ENCODE measurements at places on chromosomes 12 and 14.

DNA sequence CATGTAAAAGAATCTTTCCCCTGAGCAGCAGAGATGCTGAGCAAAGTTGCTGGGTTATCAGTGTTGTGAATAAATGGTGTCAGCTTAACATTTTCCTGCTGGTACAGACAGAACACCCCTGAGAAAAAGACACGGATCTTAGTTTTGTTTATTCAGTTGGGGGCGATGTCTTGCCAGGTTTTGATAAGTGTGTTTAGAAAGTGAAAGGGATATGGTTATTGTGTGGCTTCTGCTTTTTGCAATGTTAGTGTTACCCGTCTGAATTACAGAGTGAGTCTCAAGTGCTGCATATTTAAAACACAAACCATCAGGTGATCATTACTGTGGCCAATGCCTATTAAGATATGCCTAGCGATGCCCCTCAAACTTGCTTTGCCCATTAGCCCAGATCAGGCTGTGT, 864.6 kb upstream of the SEL1L start:
- DNase-seq, result no peak

DNA sequence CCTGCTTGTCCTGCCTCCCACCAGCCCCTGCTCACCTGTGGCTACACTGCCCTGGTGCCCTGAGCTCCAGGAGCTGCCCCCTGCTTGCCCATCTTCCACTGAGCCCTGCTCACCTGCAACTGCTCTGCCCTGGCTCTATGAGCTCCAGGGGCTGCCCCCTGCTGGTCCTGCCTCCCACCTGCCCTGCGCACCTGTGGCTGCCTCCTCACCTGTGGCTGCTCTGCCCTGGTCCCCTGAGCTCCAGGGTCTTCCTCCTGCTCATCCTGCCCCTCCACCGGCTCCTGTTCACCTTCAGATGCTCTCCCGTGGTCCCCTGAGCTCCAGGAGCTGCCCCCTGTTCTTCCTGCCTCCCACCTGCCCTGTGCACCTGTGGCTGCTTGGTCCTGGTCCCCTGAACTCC, 247.6 kb downstream of the TMEM121 start:
- DNase-seq, result no peak

GRCh38 chr14:83164016-83164415, 1630.4 kb upstream of the SEL1L start:
- DNase-seq, result peak; percentile 97

DNA sequence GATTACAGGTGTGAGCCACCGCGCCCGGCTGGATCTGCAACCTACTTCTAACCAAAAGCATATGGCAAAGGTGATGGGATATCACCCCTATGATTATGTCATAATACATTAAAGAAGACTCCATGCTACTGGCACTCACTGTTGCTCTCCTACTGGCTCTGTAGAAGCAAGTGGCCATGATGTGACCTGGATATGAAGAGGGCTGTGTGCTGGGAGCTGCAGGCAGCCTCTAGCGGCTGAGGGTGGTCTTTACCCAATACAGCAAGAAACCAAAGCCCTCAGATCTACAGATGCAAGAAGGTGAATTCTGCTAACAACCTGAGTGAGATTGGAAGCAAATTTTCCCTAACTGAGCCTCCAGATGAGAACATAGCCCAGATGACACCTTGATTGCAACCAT, 34.2 kb upstream of the TRIM9 start:
- DNase-seq, result no peak

DNA sequence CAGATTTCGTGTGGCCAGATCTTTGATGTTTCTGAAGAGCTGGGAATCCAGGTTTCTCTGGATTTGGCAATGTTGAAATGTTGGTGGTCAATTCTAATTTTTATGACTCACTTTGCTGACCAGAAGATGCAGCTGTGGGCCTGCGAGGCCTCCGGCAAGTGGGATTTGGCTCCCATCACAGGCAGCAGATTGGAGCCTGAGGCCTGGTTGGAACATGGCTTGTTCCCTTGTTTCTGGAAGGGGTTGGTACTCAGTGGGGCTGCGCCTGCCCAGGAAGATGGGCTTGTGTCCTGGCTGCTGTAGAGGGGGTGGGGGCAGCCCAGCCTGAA, 23.1 kb downstream of the FBRSL1 start:
- DNase-seq, result no peak

- no peak for DNase-seq
Observed at GRCh38 chr14:101988377-101988776, 24.0 kb downstream of the DYNC1H1 start.

GRCh38 chr14:64675312-64675711, 28.9 kb upstream of the PLEKHG3 start:
- DNase-seq, result no peak

- no peak for DNase-seq
Observed at GRCh38 chr12:105721051-105721825, 390.7 kb downstream of the C12orf75 start.

All from bronchial epithelial cell (primary cell).